ENCODE measurements at places on chromosomes 3 and 15.
A peak's percentile ranks its signal among the peaks of the same experiment; 100 is the strongest.

- no peak for DNase-seq
Observed at GRCh38 chr3:105429034-105429762, 62.5 kb downstream of the ALCAM start.

- peak; percentile 6 for DNase-seq
Observed at GRCh38 chr3:52357151-52358080, 41.3 kb downstream of the DNAH1 start.

GRCh38 chr3:124258057-124258500 lies 266.2 kb upstream of the ROPN1 start:
- no peak for DNase-seq

DNA sequence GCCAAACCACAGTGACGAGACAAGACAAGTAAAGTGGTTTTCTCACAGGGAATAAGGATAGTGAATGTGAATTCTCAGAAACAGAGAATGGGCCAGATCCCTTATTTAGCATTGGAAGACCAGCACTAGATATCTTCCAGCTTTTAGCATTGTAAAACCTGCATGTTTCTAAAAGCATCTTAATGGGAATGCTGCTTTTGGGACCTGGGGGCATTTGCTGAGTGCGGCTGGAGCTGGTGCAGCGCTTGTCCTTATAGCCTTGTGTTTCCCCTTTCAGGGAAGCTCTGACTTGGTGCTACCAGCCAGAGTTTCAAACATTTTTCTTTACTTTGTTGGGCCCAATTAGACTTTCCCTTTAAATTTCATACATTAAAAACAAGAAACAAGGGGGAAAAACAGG lies 52.9 kb downstream of the CLSTN2 start:
- DNase-seq: no peak

GRCh38 chr3:122558605-122559004 lies 5.5 kb downstream of the PARP9 start:
- no peak for DNase-seq

DNA sequence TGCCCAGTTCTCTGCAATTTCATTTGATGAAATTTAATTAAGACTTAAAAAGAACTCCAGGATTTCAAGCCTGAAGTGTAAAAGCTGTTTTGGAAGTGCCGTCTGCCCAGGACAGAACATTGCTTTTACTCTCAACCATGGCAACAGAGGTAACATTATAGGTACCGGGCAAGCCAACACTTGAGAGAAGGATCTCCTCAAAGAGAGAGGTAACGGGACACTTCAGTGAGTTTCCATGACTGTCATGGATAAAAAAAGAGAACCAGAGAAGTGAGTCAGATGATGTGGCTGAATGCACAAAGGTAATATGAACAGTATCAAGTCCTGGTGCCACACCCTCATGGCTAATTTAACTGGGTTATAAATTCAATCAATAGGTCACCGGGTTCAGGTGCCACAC lies 130.2 kb upstream of the LMOD3 start:
- DNase-seq: no peak

GRCh38 chr3:157493627-157494550 lies 9.3 kb downstream of the VEPH1 start:
- no peak for DNase-seq

GRCh38 chr3:15433531-15433930 lies 6.1 kb downstream of the EAF1 start:
- no peak for DNase-seq

GRCh38 chr15:89113296-89114024 lies 25.2 kb downstream of the ABHD2 start:
- no peak for DNase-seq

DNA sequence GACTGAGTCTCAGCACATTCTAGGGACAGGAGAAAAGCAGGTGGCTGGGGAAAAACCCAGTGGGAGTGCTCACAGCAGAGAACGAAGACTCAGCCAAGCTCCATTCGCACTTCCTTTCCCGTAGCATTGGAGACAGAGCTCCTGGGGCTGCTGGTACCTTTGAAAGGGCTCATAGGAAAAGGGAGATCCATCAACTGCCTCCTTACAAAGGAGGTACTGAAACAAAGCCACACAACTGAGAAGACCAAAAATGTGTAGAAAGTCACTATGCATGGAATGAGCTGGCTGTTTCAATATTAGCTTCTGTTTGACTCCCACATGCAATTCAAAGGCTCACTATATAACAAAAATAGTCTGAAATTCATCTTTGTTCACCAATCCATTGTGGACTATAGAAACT lies 16.9 kb downstream of the STIMATE start:
- DNase-seq: no peak

DNA sequence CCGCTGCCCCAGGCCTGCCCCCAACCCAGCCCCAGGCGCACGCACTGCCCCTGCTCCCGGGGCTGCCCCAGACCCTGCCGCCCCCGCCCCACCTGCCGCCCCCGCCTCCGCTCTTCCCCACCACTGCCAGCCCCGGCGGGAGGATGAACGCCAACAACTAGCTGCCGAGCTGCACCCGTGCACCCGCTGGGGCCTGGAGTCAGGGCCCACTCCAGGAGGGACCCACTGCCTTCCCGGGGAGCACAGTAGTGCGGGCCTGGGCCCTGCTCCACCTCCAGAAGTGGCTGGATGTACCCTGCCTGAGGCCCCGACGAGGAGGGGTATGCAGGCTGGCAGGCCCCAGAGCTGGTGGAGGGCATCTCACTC lies 10.9 kb downstream of the ZBTB47 start:
- DNase-seq: no peak

- DNase-seq: no peak
Observed at GRCh38 chr3:192079098-192079497, 618.1 kb downstream of the PYDC2 start.

DNA sequence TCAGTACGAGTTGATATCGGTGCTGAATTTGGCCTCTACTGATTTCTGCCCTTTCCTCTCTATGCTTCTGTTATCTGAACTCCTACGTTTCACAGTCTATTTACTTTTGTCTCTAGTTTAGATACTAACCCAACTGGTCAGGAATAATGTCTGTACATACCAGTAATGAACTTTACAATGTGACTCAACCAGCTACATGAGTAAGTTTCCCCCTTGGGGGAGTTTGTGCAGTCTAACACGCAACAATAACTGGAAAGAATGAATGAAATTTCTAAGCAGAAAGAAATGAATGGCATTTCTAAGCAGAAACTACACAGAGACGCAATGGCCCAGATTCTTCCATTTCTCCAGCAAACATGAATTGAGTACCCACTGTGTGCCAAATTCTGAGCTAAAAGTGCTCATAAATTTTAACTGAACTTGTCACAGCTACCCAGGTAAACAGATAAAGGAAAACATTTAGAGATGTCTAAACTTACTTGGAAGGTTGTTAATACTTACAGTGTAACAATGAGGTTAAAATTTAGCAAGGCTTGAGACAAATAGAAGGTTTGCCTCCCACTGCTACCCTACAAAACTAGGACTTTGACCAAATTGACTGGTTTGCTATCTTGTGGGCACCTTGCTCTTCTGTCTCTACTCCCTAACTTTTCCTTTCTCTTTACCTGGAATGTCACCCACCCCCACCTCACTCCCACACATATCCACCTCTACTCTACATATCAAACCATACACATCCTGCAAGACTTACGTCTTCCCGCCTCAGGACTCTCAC lies 11.6 kb downstream of the UPK1B start:
- DNase-seq: no peak

DNA sequence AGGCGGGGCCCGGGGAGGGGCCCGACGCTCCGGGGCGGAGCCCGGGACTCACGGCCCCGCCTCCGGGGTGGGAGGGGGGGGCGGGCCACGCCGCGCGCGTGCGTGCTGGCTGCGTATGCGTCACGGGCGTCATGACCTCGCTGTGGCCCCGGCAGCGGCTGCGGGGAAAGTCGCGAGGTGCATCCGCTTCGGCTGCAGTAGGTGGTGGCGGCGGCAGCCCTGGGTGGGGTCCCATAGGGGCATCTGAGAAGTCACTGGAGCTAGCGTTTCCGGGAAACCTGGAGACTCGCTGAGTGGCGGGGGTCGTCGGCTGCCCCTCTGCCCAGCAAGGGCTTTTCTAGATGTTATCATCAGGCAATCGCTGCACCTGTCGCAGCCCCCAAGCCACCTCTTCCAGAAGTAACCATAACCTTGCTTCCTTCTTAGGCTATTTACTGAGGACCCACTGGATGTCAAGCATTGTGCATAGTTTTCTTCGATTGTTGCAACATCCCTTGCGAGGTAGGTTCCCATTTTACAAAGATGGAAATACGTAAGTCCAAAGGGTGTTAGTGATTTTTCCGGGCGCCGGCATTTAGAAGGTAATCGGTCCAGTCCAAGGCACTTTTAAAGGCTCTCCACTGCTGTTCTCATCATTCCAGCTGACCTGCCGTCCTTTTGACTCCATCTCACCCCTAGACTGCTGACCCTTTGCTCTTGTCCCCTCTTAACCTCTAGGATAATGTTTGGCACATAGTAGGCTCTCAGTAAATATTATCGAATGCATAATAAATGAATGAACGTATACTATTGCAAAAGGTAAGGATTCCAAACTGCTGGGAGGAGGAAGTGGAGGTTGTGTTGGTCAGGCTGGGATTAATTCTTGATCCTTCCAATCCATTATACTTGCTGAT lies at the start of gene GDPGP1:
GDPGP1 (plus strand) TSS at position 114 of the 893 bp plus-strand sequence. CDS start 6,700 bp downstream, outside the sequence.
- no peak for DNase-seq

DNA sequence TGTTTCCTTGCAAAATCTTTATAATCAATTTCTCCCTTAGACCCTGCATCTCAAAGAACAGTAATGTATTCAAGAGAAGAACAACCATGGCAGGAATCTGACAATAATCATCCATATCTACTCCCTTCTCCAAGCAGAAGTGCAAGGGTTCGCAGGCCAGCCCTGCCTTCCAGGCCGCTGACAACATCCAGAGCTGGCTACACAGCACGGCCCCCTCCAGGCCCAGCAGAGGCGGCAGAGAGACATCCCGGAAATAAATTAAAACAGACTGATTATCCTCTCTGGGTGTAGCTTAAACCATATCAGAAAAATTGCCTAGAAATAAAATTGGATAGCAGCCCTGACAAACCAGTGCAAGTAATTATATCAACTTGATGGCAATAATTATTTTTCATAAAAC lies 223.3 kb downstream of the FAM43A start:
- DNase-seq: no peak

DNA sequence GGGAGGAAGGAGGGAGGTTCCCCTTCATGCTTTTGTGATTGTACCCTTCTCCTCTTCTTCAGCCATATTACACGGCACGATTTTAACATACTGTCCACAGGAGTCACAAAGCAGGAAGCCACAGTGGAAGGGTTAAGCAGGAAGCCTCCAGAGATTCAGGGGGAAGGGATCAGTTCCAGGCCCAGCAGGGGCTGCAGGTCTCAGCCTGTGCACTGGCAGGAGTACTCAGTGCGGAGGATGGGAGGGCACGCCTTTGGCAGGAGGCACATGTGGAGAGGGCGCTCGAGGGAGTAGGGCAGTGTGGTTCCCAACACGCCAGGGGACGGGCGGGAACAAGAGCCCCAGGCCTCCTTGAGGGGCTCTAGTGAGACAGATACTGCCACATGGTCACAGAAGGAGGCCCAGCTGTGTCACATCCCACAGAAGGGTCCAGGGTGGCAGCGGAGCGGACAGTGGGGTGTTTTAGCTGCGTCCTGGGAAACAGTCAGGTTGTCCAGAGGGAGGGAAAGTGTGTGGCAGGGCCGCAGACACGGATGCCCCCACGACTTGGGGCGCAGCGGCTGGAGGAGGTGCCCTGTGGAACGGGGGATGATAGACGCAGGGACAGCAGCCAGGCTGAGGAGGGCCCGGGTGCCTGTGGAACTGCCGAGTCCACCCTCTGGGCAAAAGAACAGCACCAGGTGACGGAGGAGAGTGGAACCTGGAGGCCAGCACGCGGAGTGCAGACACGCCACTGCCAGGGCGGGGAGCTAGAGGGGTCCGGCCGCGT lies 77.5 kb downstream of the CHSY1 start:
- DNase-seq: no peak

- DNase-seq: no peak
Observed at GRCh38 chr3:193899001-193899400, 236.9 kb upstream of the HES1 start.

- DNase-seq: peak; percentile 46
Observed at GRCh38 chr3:18443665-18444594, 18.8 kb upstream of the SATB1 start.

- no peak for DNase-seq
Observed at GRCh38 chr15:66496951-66497501, 536 bp downstream of the SNAPC5 start.

DNA sequence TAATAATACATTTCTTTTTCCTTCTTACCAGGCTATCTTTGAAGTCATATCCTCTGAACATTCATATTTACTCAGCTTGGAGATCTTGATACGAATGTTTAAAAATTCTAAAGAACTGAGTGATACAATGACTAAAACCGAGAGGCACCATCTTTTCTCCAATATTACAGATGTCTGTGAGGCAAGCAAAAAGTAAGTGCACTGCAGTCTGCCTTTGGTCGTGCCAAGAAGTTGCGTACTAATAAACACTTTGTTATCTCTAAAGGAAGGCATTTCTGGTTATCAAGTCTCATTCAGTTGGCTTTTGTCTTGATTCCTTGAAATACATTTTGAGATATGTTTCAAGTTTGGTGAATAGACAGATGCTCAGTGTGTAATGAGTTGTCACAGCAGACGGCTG lies 31.6 kb downstream of the ARHGEF26 start:
- DNase-seq: no peak

DNA sequence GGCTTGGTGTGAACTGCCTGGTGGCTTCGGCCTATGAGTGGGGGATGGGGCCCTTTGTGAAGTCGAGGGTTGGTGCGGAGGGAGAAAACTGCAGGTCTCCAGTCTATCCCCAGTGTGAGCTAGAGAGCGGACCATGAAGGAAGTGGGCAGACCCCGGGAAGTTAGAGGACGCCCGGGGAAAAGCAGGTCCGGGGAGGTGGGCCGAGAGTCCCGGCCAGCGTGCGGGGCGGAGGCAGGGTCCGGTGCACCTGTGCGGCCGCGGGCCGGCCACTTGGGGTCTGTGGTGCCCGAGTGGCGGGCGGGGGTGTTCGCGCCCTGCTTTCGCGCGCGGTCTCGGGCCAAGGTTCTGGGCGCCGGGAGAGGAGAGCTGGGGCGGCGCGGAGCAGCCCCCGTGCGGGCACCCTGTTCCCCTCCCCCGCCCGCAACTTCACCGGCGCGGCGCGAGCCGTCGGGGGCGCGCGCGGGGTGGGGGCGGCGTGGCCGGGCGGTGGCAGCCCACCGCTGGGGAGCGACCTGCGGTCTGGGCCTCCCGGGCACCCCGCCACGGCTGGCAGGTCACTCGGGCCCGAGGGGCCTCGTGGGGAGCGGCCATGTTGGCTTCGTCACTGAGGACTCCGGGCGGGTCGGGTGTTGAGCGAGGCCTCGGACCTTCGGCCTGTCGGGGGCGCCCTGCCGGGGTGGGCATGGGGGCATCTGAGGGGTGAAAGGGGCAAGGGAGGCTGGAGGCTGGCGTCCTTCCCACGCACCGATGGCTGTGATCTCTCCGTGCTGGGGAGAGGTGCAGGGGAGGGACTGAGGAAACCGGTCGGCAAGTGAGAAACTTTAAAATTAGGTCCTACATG lies 4.8 kb downstream of the UBE2E1 start:
- peak; percentile 15 for DNase-seq

GRCh38 chr3:32405711-32406323 lies 14.2 kb downstream of the CMTM7 start:
- no peak for DNase-seq

All from T-helper 2 cell (primary cell).